Activated naive CD8-positive, alpha-beta T cell treated with anti-CD3 and anti-CD28 coated beads for 36 hours (primary cell): ENCODE measurements at places on chromosomes 11 and 22. TPM values are rescaled to one million over a fixed set of nuclear protein-coding genes. Genes with fewer than 3 reads are reported as not detected.

DNA sequence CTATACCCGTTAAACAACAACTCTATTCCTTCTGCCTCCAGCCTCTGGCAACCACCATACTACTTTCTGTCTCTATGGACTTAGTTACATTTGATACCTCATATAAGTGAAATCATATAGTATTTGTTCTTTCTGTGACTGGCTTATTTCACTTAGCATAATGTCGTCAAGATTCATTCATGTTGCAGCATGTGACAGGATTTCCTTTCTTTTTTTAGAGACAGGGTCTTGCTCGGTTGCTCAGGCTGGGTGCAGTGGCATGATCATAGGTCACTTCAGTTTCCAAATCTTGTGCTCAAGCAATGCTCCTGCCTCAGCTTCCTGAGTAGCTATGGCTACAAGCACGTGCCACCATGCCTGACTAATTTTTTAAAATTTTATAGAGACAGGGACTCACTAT lies 29.4 kb upstream of the SORL1 start:
- DNase-seq: no peak

GRCh38 chr22:44698531-44699421 lies 3.2 kb upstream of the PRR5 start:
- no peak for DNase-seq

GRCh38 chr22:30381264-30381663 lies 5.9 kb downstream of the RNF215 start:
- DNase-seq: no peak

GRCh38 chr11:59182457-59183151 lies 10.7 kb downstream of the DTX4 start:
- DNase-seq: no peak

- DNase-seq: no peak
Measured at GRCh38 chr22:24153959-24154358, 27.3 kb upstream of the SUSD2 start.

GRCh38 chr11:17906436-17906835 lies 106.4 kb downstream of the SERGEF start:
- no peak for DNase-seq

Gene RFPL3
- not detected for total RNA-seq

Gene PAX6
- not detected for total RNA-seq

Gene CARD18
- total RNA-seq: not detected

Gene GLYATL1
- 0.52 TPM for total RNA-seq
